Activated T-cell treated with anti-CD3 and anti-CD28 coated beads for 24 hours (primary cell): ENCODE measurements at places on chromosomes 7 and 10.

DNA sequence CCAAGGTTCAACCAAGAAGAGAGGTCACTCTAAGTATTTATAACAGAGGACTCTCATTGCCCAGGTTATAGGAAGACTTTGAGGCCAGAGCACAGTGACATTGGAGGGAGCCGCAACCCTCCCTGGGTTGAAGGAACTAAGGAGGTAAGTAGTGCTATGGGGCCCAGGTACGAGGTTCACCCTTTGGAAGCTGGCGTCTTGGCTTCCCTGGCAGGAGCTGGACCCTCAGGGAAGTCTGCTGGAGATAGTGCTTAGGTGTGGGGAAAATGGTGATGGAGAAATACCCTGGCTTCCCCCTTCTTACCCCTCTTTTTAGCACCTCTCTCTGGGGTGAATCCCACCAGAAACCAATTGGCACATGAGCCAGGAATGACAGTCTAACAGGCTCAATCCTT is 317.9 kb upstream of the ZNF32 start:
- DNase-seq, result no peak

DNA sequence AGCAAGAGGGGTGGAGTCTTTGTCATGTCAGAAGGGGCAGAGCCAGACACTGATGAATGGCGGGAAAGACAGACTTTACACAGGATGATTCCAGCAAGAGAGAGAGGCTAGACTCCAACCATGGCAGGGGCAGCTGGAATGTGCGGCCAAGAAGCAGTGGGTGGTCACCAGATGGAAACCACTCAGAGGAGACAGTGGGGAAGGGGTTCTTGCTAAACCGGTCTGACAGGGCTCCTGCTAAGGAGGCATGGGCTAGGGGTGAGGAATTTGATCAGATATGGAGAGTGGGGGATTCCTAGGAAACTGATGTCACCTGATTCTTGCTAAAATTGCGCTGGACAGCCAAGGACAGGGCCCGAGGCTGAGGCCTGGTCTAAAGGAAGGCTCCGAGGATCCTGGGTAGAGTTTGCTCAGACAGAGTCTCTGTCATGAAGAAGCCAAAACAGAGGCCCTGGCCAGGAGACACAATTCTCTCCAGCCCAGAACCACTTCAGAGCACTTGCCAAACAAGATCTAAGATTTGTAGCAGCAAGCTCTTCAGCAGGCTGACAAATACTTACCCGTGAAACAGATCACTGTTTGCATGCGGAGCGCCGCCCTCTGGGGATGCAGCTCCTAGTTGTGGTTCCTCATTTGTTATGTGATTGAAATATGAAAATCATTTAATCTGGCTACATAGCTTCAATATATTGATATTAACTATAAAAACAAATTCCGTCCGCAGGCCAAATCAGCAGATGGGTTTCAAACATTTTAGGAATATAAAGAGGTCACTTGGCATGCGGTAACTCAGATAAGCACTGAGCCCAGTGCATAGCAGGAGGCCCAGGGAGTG is 377.0 kb downstream of the TCERG1L start:
- no peak for DNase-seq

GRCh38 chr10:100826031-100826651 is 80.8 kb downstream of the PAX2 start:
- DNase-seq, result no peak

GRCh38 chr10:109105725-109106124 is 817.6 kb downstream of the XPNPEP1 start:
- DNase-seq, result no peak

DNA sequence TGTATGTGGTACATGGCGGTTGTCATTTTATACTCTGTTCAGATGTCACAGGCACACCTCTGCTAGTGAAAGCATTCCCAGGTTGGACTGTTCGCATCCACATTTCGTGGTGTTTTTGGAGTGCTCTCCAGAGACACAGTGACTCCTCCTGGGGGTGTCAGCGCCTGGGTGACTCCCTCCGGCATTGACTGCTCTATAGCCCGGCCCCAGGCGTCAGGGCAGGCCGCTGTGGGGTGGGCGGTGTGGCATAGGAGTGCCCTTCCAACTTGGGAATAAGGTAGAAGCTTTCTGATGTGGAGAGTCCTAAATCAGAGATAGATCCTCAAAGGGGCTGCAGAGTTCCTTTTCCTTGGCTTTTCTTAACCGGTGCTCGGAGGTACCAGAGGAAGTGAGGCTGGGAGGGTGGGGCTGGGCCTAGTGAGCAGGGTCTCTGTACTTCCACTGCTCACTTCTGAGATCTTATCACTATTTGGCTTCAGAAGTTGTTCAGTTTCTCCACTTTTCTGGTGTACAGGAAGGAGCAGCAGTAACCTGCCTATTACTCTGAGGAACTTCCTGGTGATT is 32.3 kb downstream of the CCNY start:
- DNase-seq, result no peak

DNA sequence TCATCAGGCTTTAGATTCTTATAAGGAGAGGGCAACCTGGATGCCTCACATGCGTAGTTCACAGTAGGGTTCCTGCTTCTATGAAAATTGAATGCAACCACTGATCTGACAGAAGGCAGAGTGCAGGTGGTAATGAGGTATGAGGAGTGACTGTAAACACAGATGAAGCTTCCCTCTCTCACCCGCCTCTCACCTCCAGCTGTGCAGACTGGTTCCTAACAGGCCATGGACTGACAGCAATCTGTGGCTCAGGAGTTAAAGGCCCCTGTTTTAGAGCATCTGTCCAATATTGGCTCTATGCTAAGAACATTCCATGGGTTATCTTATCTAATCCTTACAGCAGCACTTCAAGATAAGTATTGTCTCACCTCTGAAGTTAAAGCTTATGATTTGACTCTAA is 213.5 kb upstream of the NRP1 start:
- DNase-seq, result no peak

DNA sequence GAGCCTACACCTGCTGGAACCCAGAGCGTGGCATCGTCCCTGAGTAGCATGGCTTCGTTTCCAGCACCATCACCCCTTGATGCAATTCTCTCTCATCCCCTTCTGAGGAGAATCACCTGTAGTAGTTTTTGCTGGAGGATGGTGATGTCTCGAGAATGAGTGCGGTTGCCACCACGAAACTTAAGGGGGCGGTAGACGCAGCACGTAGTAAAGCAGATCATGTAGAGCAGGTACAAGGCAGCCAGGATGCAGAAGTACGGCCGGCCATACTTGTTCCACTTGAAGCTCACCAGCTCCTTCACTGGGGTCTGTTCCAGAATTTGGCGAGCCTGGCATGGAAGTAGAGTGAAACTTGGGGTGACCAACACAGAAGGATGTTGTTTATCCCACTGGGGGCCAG is 8.1 kb downstream of the TRPV5 start:
- DNase-seq, result no peak

DNA sequence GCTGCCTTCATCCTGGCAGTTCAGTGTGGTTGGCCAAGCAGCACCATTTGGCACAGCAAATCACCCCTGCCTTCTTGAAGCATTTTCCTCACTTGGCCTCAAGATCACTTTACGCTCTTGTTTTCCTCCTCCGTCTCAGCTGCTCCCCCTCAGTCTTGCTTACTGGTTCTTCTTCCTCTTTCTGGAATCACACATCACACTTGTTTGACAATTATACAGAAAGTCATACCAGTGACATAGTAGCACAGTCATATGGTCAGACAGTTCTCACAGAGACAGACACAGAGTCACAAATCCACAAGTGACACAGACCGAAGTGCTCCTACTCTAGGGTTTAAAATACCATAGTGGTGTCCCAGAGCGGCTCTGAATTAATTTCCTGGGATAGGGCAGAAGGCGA is 43.8 kb upstream of the ARL4A start:
- no peak for DNase-seq

DNA sequence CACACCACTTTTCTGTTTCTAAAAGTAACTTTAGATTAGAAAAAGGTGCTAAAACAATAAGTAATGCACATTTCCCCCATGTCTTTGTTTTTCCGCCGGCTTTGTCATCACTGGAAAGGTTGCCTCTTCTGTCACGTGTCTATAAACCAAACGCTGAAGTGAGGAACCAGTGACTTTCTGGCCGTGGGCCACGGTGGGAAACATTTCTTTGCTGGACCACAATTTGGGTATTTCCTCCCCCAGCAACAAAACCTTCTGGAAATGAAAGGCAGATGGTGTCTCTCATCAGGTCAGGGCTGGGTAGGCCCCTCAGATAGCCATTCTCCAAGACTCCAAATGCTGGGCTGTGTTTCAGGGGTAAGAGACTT is 174.5 kb downstream of the SH3PXD2A start:
- DNase-seq, result no peak
